ENCODE measurements at places on chromosomes 16 and 17. TPM values are rescaled to one million over a fixed set of nuclear protein-coding genes. Genes with fewer than 3 reads are reported as not detected.

TUBG1 gene
- 78.8 TPM for total RNA-seq

SGF29 gene
- 23.8 TPM for total RNA-seq

CCDC154 gene
- total RNA-seq: 0.61 TPM

PPY gene
- total RNA-seq: not detected

CCL22 gene
- total RNA-seq: not detected

MT1E gene
- 2.3 TPM for total RNA-seq

PPL gene
- total RNA-seq: 3.5 TPM

ABCA6 gene
- total RNA-seq: 0.63 TPM

EVPLL gene
- not detected for total RNA-seq

EPX gene
- total RNA-seq: not detected

MARVELD3 gene
- total RNA-seq: not detected

CPHXL2 gene
- not detected for total RNA-seq

PRR15L gene
- total RNA-seq: not detected

P2RX5 gene
- 28.9 TPM for total RNA-seq

DHRS7B gene
- 14.6 TPM for total RNA-seq

C1QTNF8 gene
- not detected for total RNA-seq

HBA1 gene
- 2.2 TPM for total RNA-seq

GAST gene
- not detected for total RNA-seq

KIF18B gene
- total RNA-seq: 12.7 TPM

SLX4 gene
- total RNA-seq: 6.6 TPM

TEKT5 gene
- not detected for total RNA-seq

BCO1 gene
- not detected for total RNA-seq

ACSM5 gene
- not detected for total RNA-seq

GLIS2 gene
- 6.3 TPM for total RNA-seq

HS3ST2 gene
- total RNA-seq: 0.14 TPM

IRX5 gene
- 1.5 TPM for total RNA-seq

GGT6 gene
- not detected for total RNA-seq

ADAP2 gene
- total RNA-seq: 1.3 TPM

MED13 gene
- total RNA-seq: 50.7 TPM

KRT36 gene
- total RNA-seq: not detected

DNAH9 gene
- total RNA-seq: not detected

SLFN13 gene
- 1.0 TPM for total RNA-seq

SDR42E1 gene
- not detected for total RNA-seq

CACNG5 gene
- not detected for total RNA-seq

MFAP4 gene
- total RNA-seq: not detected

HSPB9 gene
- 0.07 TPM for total RNA-seq

KCNG4 gene
- 0.02 TPM for total RNA-seq

All from NCI-H460 (cell line).